Thoracic aorta (tissue), 2 donors: ENCODE measurements at places on chromosomes 7 and 10. TPM values are rescaled to one million over a fixed set of nuclear protein-coding genes. Genes with fewer than 3 reads are reported as not detected.

GRCh38 chr10:33112831-33113455 is 154.9 kb upstream of the ITGB1 start:
- H3K4me1 ChIP-seq = peaks cover 17% of the 10 kb centered on the region
- no peak for DNase-seq
- H3K27ac ChIP-seq = no peak overlapping the region
- no peaks in the 10 kb centered on the region for H3K36me3 ChIP-seq

The MINDY4 gene
- total RNA-seq = 32.0 TPM

The LGI1 gene
- total RNA-seq = not detected

DNA sequence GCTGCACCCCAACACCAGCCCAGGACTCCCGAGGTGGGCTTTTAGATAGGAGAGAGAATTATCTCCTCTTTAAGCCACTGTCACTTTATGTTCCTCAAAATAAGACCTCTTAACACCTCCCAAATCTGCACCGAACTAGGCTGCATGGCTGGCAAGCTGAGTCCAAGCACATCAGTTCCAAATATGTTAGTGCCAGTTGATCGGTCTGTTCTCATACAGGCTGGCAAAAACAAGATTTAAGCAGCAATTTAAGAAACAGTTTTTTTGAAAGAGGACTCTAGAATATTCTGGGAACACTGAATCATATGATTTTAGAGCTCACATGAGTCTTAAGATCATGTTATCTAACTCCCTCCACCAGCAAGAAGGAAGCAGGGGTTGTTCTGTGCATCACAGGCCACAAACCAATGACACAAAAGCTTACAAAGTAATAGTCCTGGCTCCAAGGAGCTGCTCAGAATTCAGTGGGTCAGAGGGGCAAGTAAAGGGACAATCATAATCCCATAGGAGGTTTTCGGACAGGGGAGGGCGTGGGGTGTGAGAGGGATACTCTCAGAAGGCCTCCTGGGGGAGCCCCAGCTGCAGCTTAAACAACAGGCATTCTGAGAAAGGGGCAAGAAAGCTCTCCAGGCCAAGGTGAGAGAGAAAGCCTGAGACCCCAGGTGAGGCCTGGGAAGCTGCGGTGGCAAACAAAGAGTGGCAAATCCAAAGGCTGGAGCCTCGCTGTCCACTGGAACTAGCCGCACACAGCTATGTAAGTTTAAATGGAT is 7.1 kb downstream of the COBL start:
- H3K36me3 ChIP-seq = no peaks in the 10 kb centered on the region
- DNase-seq = no peak
- H3K4me1 ChIP-seq = no peaks in the 10 kb centered on the region
- no peak overlapping the region for H3K27ac ChIP-seq
- H3K4me3 ChIP-seq = no peak overlapping the region
